Stimulated activated naive CD8-positive, alpha-beta T cell treated with anti-CD3 and anti-CD28 coated beads, Interleukin-15, Interleukin-2, amounts not matched to agents 100 U/mL and 50 U/mL, for 24 hours (primary cell): ENCODE measurements at places on chromosomes 3 and 15.

GRCh38 chr3:150335631-150336030 lies 72.5 kb upstream of the TSC22D2 start:
- no peak for DNase-seq

DNA sequence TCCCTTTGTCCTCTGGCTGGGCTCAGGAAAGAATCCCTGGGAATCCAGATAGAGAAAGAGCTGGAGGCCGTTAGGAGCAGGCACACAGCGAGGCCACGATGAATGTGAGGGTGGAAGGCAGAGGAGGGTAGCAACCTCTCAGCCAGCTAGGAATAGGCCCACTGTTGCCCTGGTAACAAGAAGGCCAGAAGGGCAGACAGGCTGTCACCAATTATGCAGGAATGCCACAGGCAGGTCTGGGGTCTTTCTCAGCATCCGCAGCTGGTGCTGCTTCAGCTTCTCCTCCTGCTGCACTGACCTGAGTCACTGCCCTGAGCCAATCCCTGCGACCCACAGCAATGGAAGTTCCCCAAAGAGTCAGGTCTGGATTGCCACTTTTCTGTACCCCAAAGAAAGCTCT lies 62.8 kb upstream of the C3orf80 start:
- DNase-seq: no peak

- DNase-seq: no peak
These were observed 33.9 kb upstream of the PLXNA1 start for GRCh38 chr3:126948980-126949535.

- no peak for DNase-seq
These were observed 43.1 kb upstream of the ZNF774 start for GRCh38 chr15:90309020-90309419.

GRCh38 chr3:40779039-40779438 lies 254.3 kb downstream of the ZNF621 start:
- no peak for DNase-seq

DNA sequence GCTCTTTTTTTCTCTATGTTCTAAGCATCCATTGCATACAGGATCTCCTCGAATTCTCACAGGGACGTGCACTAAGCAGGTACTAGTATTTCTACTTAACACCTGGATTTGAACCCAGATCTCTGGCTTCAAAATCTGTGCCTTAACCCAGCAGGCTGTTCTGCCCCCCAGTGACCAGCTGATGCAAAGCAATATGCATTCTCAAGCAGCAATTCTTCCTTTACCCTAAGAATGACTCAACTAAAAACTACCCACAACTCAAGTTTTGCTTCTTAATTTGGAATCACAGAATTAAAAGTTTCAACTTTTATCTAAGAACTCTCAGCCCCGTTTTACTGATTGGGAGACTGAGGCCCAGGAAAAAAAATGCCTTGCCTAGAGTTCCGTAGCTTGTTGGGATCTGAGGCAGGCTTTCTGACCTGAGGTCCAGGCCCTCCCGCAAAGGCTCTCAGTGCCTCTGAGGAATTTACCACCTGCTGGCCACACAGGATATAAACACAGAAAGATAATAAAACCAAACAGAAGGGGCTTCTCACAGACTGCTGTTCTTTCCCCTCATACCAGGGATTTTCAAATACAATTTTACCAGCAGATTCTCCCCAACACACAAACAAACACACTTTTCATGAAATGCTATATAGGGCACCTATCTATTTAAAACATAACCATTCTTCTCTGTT lies 115.4 kb upstream of the RAD18 start:
- no peak for DNase-seq

DNA sequence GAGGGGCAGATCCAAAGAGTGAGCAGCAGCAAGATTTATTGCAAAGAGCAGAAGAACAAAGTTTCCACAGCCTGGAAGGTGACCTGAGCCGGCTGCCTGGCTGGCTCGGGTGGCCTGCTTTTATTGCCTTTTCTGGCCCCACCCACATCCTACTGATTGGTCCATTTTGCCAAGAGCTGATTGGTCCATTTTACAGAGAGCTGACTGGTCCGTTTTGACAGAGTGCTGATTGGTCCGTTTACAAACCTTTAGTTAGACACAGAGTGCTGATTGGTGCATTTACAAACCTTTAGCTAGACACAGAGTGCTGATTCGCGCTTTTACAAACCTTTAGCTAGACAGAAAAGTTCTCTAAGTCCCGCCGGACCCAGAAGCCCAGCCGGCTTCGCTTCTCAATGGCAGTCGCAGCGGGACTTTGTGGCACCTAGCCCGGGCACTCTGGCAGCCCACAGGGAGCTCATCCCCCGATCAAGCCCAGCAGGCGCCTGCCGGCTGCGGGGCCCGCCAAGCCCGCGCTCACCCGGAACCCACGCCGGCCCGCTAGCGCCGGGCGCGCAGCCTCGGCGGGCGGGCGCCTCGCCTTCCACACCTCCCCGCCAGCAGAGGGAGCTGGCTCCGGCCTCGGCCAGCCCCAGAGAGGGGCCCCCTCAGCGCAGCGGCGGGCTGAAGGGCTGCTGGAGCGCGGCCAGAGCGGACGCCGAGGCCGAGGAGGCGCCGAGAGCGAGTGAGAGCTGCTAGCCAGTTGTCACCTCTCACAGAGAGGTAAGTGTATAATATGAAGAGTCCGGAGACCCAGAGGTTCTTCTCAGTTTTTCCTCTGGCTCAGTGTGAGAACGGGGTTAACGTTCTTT lies 339.2 kb downstream of the CHL1 start:
- DNase-seq: no peak

GRCh38 chr15:77266708-77267386 lies 153.1 kb downstream of the PEAK1 start:
- no peak for DNase-seq

DNA sequence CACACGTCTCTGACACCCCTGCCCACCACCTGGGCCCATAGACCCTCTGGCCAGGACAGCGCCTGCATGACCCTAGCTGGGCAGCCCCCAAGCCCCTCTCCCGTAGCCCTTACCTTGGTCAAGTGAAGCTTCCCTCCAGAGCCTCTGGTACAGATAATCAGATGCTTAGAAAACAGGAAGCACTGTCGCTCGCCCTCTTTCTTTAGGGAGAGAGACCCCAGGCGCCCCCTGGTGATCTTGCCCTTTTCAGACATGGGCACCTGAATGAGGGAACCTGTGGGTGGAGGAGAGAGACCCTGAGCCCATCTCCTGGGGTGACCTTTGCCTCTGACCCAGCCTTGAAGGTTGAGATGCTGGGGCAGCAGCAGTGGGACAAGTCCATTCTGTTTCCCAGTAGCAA lies 65.4 kb downstream of the RASGRF1 start:
- DNase-seq: peak; percentile 27

DNA sequence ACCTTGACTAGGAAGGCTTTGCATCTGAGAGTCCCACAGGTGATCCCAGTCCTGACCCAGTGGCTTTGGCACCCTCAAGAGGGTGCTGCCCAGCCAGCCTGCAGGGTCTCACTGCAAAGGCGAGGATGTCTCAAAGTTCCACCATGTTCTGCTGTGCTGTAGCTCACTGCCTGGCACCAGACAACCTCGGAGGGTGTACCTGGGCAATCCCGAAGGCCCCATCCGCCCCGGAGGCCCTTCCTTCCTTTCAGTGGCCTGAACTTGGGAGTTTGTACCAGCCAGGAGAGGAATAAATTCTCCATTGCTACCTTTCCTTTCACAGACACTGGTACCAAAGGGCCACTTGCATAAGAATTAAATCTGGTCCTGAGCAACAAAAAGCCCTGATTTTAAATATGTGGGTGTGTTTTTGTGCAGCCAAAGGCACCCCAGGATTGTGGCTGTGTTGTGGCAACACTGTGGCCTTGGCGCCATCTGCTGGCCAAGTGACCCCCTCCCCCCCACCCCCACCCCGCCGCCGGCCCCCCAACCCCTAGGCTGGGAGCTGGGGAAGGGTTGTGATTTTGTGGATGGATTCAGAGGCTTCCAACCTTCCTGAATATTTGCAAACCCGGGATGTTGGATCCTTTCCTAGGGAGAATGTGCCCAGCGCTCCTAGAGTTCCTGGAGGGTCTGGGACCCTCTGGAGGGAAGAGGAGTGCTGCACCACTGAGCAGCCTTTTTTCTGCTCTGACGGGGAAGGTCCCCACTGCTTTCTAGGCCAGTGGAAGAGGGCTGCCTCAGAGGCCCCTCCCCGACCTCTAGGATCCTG lies 9.7 kb upstream of the PTPN23 start:
- peak; percentile 52 for DNase-seq

GRCh38 chr3:149585401-149585726 lies 72.5 kb downstream of the WWTR1 start:
- no peak for DNase-seq

DNA sequence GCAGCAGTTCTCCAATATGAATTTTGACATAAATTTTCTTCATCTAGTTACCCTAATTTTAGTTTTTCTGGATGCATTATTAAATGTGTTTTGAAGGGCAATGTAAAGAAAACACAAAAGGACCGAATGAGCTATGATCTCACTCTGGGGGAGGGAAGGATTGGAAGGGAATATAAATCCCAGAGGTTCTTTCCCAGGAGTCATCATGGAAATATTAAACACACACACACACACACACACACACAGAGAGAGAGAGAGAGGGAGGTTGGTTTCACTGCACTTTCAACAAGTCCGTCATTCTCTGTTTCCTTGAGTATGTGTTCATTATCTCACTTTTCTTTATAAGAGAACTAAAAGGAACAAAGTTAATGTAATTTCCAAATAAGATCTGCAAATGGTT lies 70.7 kb upstream of the DCBLD2 start:
- no peak for DNase-seq

DNA sequence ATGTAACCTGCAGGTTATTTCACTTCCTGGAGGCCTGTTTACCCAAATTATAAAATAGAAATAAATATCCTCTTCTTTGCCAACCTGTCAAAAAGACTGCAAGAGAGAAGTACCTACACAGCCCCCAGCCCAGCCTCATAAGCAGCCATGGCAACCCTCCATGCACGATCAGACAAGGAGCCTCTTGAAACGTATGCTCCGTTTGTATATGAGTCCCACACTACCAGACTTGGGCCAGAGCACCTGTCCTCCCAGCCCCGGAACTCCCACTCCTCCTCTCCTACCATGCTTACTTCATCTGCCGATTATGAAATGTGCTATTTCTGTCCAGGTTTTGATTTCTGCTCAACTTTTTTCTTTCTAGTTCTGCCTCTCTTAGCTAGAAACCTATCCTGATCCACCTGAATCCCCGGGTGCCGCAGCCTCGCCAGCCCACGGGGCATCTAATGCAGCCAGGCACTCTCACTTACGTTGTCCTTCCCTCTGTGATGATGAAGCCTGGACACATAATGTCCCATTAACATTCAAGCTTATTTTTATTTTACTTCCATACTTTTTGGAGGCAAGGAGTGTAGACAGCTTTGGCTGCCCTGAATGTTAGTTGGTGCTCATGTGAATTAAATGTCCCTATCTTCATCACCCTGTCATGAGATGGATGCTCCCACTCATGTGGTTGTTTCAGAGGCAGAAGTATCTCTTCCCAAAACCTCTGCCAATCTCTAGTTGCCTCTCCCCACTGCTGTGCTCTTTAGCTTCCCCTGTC lies 73.8 kb downstream of the MB21D2 start:
- no peak for DNase-seq

DNA sequence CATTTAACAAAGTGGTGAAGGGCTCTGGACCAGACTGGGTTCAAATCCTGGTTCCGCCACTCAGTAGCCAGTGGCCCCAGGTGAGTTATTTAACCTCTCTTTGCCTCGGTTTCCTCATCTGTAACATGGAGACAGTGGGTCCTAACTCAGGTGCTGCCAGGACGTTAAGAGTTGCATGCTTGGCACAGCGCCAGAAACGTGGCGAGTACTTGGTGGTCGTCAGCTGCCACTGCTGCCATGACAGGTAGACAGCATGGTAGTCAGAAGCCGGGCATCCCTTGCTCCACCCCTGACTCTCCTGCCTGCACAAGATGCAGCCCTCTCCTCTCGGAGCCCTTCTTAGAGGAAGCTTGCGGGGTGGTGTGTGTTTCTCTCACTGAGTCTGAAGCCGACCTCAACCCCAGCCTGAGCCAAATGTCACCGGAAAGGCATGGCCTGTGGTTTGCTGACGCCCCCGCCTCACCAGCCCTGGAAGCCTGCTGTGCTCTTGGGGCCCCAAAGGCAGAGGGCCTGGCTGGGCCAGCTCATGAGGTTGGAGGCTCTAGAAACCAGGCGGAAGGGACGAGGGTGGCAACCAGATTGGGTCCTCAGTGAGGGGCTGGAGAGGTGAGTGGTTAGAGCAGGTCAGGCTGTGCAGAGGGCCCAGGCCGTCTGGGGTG lies 160.8 kb upstream of the TLE3 start:
- DNase-seq: peak; percentile 88

GRCh38 chr15:80403712-80404056 lies 498 bp upstream of the ARNT2 start:
- no peak for DNase-seq

DNA sequence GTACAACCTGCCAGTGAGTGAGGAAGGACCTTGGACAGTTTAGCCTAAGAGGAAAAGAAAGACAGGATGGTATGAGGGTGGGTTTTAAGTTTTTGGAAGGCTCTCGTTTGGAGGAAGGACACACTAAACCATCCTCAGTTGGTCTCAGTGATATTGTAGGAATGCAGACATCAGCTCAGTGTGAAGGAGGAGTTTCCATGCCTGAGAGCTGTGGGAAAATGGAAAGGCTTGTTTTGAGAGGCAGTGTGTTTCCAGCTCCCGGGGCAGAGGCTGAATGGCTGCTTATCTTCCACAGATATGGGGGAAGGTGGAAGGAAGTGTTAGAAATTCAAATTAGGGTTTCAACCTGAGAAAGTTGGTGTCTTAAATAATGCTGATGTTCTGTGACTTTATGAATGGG lies 89.6 kb upstream of the MYZAP start:
- DNase-seq: no peak

DNA sequence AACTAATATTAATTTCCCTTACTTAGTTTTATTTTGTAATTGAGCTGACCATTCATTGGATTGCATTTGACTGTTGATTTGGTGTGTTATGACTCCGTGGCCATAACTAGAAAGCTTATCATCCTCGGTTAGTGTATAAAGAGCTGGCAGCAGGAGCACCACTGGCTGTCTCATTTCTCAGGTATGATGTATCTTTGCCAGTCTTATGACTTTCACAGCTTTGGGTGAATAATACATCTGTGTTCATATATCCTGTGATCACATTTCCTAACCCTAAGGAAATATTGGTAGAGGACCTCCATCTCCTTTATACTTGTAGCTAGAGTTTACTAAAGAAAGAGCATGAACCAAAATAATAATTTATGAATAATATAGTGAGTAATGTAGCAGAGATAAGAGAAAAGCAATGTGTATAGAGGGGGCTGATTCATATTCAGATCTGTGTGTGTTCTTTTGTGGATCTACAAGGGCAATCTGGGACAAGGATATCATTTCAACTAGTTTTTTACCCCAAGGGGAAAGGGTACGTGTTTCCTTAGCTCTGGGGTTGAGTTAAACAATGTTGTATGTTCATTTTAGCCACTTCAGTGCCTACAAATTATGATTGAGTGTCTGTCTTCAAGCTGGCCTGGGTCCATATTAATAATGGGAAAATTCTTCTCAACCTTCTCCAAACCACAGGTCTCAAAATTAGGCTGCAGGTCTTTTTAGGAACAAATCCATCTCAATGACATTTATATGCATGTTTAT lies 901.7 kb downstream of the NTRK3 start:
- DNase-seq: no peak

DNA sequence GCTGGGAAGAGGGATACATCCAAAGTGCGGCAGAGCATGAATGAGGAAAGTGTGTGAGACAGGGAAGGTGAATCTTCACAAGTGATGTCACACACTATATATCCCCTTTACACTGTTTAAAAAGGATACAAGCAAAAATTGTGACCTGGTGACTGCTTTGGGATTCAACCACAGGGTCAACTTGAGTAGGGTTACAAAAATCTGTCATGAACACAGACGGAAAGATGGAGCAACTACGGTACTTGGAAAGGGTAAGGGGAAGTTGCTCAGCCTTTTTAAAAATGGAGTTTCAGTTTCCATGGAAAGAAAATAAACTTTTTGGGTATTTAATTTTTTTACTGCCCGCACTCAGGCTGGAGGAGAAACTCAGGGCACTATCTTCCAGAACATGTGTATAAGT lies 60.3 kb downstream of the B3GNT5 start:
- no peak for DNase-seq
